CD4-positive, alpha-beta T cell (primary cell): ENCODE measurements at places on chromosomes 7 and 10.

- DNase-seq = no peak
Observed at GRCh38 chr7:138842111-138842510, 44.1 kb upstream of the ATP6V0A4 start.

- no peak for DNase-seq
Observed at GRCh38 chr10:105953861-105954260, 1210.6 kb downstream of the SORCS1 start.

GRCh38 chr7:21986096-21986495 is 40.4 kb upstream of the CDCA7L start:
- no peak for DNase-seq

DNA sequence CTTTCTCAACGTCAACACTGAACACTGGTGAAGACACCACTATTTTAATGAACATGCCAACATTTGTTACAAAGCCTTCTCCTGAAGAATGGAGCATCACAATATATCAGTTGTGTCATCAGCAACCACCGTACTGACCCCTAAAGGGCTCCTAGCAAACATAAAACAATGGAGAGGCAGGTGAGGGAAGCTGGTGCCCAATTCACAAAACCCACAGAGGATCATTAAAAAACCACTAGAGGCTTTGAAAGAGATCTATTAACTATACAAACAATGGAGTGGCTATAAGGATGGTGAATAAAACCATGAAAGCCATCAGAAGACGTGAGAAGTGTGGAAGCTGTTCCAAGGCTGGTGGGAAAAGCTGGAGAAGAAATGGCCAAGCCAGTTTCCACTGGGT is 150.8 kb downstream of the FAM107B start:
- no peak for DNase-seq

- no peak for DNase-seq
Observed at GRCh38 chr7:113521468-113521867, 397.3 kb downstream of the PPP1R3A start.

DNA sequence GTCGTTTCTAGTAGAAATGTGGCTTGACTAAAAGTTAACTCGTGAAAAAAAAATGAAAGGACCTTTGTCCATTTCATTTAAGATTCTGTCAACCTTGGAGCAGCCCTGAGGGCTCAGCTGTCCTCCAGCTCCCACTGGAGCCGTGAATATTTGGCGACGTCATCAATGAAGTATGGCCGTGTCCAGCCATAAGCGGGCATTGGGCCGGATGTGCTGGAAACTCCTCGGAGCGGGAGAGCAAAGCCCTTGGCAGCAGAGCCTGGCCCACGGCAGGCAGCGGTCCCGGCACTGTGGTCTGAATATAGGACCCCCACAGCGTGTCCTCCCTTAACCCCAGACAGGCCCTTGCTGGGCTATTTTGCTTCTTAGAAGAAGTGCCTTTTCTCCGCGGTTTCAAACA is 50.0 kb downstream of the JAKMIP3 start:
- no peak for DNase-seq

DNA sequence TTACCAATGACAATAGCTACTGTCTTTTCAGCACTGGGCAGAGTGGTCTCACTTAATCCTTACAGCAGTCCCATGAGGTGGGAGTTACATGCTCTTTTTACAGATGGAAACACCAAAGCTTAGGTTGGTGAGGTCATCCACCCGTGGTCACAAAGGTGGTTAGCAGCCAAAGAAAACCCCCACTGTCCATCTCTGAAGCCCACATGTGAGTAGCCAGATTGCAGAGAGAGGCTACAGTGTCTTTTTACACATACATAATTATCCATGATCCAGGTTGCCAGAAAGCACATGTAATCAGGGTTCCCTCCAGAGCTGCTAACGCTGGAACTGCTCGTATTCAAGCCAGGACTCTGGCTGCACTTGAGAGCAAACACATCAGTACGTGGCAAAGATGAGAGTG is 24.6 kb upstream of the ANKRD2 start:
- no peak for DNase-seq

- DNase-seq = no peak
Observed at GRCh38 chr7:69837387-69838068, 239.3 kb downstream of the AUTS2 start.

GRCh38 chr10:86730227-86730626 is 26.2 kb upstream of the BMPR1A start:
- DNase-seq = no peak

- DNase-seq = no peak
Observed at GRCh38 chr10:61081301-61081700, 137.3 kb upstream of the RHOBTB1 start.

DNA sequence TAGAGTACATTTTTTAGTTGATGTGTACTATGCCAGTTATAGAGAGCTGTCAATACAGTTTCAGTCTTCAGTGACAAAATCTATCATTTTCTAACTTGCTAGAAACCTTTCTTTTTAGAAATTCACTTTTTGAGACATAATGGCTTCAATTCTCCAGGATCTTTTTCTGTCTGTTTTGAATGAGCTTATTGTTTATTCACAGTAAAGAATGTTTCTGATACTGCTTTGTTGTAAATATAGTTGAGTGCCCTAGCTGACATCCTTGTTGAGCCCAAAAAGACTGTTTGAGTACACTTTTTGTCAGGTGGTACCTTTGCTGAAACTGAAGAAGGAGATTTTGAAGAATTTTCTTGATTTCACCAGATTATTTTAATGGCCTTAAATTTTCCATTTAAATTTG is 139.9 kb downstream of the PPP1R9A start:
- DNase-seq = no peak

DNA sequence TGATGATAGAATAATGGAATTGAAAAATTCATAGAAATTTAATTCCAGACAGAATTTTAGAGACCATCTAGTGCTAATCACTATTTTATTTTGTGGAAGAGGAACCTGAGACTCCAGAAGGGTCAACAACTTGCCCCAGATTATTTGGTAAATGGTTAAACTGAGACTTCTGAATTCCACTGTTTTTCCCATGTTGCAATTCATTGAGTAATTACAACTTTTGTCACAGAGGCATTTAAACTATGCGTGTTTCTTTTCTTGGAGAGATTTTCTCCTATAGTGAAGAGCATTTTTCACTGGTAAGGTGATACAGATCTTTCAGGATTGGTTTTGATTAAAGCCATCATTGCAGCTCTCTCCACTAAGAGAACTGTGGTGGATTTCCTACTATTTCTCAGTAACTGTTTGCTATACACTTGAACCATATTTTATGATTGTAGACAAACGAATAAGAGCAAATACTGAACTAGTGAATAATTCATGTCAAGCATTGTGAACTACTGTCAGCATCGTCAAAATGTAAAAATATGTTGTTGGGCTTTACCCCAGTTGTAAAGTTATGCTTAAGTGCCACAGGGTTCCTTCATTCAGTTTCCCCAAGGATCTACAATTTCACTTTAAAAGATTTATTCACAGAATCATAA is 26.5 kb downstream of the LRGUK start:
- DNase-seq = no peak

DNA sequence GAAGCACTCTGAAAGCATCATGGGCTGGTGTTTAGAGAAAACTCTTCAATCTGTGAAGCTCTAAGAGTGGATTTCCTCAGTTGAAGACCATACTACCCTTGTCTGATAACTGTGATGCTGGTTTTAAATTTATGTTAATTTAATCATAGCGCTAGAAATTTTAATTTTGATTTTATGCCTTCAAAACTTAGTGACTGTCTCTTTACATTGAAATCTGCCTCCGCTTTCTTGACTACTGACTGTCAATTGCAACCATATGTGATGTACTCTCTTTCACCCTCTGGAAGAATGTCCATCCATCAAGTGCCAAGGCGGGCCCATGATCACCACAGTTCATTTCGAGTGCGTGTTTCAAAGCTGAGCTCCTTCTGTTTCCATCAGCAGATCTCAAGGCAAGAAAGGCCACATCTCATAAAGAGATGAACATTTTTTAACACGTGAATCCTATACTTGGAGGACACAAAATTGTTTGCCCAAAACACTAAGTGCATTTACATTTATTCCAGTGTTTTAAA is 147.1 kb downstream of the ITGA8 start:
- DNase-seq = no peak
